ENCODE measurements at places on chromosomes 16 and 17. TPM values are rescaled to one million over a fixed set of nuclear protein-coding genes. Genes with fewer than 3 reads are reported as not detected.

DNA sequence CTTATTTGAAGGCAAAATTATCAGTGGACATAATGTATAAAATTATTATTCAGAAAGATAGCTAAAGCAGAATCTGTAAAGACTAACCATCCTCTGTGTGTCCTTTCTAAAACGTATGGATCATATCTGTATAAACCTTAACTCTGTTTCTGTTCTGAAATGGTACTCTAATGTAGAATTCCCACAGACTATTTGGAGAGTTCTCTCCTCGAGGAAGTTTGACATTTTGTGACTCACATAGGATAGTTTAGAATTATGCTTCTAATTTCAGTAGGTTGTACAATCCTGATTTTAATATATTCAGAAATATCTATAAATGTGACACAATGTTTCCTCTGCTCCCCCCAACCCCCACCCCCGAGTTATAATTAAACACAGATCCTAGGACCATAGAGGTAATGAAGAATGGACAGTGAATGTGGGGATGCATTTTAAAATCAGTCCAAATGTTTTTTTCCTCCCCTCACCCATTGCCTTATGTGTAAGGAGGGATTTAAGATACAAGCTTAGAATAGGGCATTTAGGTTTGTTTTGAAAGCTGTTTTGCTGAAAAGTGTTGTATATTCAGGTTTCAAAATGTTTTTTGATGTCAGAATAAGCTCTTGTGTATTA is 66.8 kb downstream of the BCAS3 start:
- no peak for DNase-seq

GRCh38 chr17:50099003-50099402 is 3.9 kb downstream of the PDK2 start:
- no peak for DNase-seq

DNA sequence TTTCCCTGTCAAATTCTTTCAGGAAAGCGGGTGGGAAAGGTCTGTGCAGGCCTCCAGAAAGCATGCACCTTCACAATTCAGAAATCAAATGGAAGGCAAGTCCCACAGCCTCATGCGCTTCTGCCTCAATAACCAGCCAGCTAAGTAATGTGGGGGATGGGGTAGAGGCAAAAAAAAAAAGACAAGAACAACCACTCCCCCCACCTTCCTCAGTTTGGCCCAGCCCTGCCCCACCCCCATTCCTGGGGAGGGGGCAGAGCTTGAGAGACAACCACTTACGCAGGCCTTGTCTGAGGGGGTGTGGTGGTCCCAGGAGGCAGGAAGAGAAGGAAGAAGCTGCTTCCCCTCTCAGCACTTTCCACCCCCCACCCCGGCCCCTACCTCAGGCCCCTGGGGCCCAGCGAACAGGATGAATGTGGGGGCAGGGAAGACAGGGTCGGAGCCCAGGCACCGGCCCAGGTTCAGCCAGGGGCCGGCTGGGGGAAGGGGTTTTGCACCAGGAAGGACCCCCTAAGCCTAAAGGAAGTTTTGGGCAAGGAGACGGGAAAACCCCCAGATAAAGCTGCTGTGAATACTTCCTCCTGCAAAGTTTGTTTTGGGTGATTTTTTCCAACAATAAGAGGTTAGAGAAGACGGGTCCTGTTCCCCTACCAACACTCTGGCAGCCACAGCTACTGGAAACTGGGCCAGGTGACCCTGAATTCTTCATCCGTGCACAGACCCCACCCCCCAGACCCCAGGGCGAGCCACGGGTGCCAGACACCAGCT is 1.2 kb downstream of the JUP start:
- DNase-seq: peak; percentile 62

- DNase-seq: no peak
Measured at GRCh38 chr17:81388612-81389367, 6.5 kb upstream of the BAHCC1 start.

GRCh38 chr16:72107371-72107770 is 13.7 kb downstream of the DHX38 start:
- no peak for DNase-seq

DNA sequence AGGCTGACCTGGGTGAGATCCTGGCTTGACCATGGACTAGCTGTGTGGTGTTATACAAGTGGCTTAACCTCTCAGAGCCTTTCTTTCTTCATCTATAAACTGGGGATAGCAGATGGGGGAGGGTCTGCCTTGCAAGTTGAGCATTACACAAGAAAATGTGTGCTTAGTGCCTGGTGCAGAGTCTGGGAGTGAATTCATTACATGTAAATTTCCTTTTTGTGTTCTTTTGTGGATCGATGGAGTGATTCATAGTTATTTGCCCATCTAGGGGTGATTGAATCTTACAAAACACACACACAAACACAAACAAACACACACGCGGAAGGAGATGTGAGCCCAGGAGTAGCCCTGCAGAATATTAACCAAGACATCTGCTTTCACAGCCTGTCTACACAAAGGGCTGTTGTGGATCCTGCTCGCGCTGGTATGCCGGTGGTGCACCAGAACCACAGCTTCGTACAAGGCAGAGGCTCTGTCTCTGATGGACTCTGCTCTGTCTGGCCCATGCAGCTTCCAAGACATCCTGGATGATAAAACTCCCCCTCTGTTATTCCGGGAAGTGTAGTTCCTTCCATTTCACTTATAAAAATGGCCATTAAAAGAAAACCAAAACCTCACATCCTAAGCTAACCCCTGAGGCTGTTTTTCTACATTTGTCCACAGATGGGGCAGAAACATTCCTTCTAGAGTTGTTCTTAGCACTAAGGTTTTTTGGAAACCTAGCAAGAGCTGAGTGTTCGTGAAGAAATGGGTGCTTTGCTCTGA is 86.1 kb downstream of the UTP18 start:
- DNase-seq: no peak

- DNase-seq: no peak
Measured at GRCh38 chr17:64457156-64457555, 8.2 kb downstream of the MILR1 start.

DNA sequence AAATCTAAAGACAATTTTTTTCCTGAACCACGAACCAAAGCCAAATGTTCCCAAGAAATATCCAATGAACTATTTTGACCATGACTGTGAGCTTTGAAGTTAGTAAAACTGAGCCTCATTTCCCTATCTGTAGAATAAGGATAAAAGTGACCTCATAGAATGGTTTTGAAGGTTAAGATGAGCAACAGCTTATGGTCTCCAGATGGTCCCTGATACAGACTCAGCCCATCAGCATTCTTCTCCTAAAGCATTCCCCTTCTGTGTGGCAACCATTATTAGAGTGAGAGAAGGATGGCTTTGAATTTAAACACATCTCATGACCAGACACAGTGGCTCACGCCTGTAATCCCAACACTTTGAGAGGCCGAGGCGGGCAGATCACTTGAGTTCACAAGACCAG is 70.1 kb downstream of the COPRS start:
- DNase-seq: no peak

- no peak for DNase-seq
Measured at GRCh38 chr17:227946-228615, 46.6 kb upstream of the DOC2B start.

DNA sequence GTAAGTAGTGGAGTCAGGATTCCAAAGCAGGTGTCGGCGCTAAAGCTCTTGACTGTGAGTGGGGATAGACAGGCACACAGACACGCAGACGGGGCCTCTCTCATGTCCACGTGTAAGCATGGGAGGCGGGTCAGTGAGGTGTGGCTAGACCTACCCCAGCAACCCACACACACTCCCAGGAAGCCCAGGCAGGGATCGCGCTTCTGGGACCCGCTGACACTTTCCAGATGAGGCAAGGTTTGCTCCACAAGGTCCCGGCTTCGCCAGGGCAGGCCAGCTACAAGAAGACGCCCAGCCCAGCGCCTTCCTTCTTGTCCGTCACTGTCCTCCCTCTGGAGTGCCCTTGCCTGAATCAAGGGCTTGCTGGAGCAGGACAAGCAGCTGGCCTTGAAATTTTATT is 213.8 kb upstream of the RPL38 start:
- DNase-seq: no peak

The SPATA33 gene
- 4.5 TPM for total RNA-seq

The SLFN12L gene
- 0.25 TPM for total RNA-seq

The CRYBA1 gene
- not detected for total RNA-seq

The CPHXL2 gene
- total RNA-seq: not detected

All from heart left ventricle (tissue), 16 donors.